CD4-positive, alpha-beta T cell treated with Interleukin-4 for 4 hours (primary cell): ENCODE measurements at places on chromosomes 2 and 18.

- DNase-seq = no peak
Measured at GRCh38 chr2:199442173-199442572, 15.6 kb downstream of the SATB2 start.

GRCh38 chr2:239589833-239590232, 189.0 kb upstream of the HDAC4 start:
- DNase-seq = no peak

DNA sequence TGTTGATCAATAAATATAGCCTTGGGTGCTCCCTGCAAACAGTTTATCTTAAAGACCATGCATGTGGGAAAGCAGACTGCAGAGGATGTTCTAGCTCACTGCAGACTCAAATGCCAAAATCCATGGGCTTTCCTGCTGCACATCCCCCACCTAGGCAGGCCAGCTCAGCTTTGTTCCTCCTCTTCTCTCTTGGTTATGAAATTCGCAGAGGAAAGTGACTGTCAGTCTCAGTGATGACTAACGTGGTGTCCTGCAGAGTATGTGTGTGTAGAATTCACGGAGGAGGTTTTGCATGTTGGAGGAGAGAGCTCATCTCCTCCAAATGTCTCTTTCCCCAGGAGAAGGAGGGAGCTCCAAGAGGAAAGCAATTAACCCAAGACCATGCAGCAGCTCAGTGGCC, 21.4 kb upstream of the KCNS3 start:
- DNase-seq = no peak

DNA sequence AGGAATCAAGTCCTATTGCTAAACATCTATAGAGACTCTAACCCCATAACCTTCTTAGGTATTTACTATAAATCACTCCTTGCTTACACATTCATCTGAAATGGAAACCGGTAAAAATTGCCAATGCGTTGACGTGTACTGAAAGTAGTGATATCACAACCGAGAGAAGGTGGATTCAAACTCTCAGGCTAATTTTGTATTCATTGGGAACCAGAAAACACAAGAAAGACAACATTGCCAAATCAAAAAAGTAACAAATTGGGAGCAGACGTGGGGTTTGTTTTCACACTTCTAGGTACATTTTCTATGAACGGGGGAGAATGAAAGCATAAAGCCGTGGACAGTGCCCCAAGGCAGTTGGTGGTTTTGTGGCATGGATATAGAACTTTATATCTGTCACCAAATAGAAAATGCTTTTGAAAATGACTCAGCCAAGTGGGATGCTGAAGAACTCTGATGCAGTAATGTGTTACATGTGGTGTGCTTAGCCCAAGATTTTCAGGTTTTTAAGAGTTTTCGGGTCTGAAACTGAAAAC, 155.1 kb upstream of the RASGRP3 start:
- no peak for DNase-seq

DNA sequence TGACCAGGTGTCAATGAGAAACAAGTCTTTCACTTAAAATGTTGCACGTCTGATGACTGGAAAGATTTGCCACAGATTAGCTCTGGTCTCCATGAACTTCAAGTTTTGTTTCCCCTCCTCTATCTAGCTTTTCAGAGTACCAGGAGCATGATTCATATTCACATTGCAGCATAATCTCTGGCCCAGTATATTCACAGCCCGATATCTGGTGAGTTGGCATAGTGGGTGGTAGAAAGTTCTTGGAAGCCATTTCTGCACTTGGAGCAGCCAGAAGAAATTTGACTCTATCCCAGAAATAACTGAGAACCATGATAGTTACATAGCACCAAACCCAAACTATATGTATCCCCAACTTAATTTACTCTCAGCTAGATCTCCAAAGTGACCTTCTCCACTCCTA, 503.9 kb downstream of the PID1 start:
- no peak for DNase-seq

DNA sequence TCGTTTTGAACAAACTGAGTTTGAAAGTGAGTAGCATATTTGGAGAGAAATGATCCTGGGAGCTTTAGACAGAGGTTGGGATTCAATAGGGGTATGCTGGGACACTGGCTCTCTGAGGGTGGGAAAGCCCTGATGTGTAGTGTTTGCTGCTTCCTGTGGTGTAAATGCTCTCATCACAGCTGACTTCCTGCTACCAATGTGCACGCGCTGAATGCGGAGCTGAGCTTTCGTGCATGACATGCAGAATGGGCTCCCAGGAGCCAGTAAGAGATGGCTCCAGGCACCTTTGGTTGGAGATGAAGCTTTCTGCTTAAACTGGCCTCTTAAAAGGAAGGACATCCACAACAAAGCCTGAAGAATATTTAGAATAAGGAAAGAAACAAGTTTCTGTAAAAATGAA, 224.1 kb upstream of the CCDC150 start:
- no peak for DNase-seq

DNA sequence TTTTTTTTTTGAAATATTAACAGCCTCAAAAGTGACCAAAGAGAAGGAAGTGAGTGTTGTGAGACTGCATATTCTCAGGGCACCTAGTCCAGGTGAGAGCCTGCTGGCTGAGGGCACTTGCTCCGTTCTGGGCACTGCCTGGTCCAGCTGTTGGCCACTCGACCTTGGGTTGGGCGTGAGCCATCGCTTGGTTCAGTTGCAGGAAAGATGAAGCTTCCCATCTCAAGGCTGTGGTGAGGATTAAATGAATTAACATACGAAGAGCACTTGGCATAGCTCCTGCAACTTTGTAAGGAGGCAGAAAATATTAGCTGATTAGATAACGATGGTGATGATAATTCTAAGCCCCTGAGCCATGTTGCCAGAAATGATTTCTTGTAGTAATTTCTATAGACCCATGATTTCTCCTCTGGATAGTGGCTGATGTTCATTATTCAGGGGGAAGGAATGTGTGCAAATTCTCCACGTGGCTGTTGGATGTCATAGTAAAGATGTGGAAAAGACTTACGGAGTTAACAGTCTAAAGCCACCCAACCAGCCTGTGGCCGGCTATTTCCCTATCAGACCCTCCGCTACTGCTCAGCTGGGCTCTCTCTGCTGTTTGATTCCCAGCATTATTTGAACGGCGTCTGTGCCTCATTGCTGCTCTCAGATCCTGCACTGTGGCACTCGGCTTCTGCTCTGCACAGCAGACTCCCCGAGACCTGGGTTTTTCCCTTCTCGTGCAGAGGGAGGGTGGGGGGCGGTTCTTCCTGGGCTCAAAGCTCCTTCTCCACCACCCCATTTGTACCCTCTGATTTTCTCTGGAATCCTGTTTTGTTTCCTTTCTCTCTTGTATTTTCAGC, 221.1 kb downstream of the GALR1 start:
- no peak for DNase-seq

DNA sequence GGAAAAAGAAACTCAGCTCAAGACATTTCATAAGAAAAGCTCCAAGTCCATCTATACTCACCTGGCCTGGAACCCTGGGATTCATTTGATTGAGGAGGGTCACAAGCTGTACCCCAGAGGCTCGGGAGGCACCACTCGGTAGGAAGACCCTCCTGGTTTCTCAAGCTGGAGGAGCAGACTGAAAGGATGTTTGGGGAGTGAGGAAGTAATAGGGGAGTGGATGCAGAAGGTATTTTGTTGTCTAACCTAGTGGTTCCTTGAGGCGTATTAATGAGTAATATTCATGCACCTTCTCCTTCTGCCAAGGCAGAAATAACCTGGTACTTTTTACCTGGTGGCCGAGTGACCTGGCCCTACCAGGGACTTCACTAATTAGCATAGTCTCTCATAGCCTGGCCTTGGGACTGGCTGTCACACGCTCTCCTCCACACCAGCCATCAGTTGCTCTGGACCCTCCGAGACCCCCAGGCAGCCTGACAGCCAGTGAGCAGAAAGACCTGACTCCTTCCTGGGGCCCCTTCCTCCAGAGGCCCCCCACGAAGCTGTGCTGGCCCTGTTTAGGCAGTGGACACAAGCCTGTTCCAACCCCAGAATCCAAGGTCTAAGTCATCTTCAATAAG, 161.4 kb downstream of the BCL2 start:
- DNase-seq = no peak

- DNase-seq = no peak
Measured at GRCh38 chr2:106825161-106825560, 60.8 kb downstream of the ST6GAL2 start.

DNA sequence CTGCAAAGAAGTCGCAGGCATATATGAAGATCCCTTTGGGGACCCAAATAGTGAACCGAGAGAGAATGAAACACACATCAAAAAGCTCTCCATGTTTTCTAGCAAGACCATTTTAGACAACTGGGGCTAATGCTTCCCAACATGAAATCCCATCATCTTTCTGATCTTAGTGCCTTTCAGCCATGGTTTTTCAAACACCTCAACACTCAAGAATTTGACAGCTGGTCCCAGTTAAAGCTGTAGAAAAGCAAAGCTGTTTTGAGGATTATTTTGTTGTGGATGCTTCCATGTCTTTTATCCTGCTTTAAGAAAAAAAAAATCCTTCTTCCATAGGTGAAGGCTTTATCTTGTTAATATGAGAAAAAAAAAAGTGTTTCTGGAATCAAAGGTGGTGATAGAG, 259.1 kb downstream of the STK39 start:
- no peak for DNase-seq

DNA sequence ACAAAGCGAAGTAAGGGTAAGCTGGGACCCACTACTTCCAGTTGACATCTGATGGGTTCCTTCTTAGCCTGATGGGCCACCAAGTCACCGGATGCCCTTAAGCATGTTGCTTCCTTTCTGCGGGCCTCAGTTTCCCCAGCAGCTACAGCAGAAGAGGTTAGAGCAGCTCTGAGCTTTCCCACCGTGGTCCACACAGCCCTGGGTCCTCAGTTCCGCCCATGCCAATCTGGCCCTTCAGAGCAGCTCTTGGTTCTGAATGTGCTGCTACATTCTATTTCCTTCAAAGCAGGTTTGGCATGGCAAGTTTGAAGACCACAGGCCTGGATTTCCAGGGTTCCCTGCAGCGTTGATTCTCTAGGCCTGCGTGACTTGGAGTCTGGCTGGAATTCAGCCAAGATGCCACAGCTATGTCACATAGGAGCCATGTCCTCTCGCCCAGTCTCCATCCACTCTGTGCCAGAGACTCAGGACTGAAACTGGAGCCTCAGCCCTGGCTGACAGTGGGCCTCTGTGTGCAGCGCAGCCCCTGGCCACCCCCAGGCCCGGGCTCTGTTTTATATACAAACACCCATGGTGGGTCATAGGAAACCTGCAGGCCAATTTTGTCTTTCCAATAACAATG, 79.6 kb downstream of the TFCP2L1 start:
- no peak for DNase-seq

- no peak for DNase-seq
Measured at GRCh38 chr2:69979902-69980807, 18.7 kb upstream of the ASPRV1 start.
